ENCODE measurements at places on chromosomes 12 and 14.

GRCh38 chr12:3138941-3139511 is 61.8 kb downstream of the TSPAN9 start:
- DNase-seq, result no peak

GRCh38 chr12:94545935-94546771 is 86.5 kb upstream of the CEP83 start:
- DNase-seq, result peak; percentile 9

- no peak for DNase-seq
Measured at GRCh38 chr14:54807881-54808280, 94.7 kb downstream of the GCH1 start.

DNA sequence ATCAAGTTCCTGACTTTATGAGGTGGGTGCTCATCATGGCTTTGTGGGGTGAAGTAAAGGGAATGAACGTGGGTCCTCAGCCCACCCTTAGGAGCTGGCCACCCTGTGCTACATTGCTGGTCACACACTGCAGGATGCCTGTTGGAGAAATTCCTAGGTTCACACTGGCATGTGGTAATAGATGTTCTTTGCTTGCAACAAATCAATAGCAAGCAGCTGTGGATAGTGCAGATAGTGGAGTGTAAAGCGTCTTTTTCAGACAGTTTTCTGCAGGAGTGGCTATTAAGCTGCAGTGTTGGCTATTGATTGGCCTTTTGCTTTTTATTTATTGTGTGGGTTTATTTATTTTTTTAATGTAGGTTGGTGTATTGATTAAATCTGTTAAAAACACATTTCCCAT is 822.7 kb downstream of the NRXN3 start:
- no peak for DNase-seq

All from anterior cingulate cortex (tissue), 58 donors.